Memory B cell (primary cell): ENCODE measurements at places on chromosomes 5 and 9.

- peaks cover 2% of the 10 kb centered on the region for H3K4me1 ChIP-seq
- no peak overlapping the region for H3K27ac ChIP-seq
- H3K27me3 ChIP-seq = peaks cover 8% of the 10 kb centered on the region
- DNase-seq = no peak
These were observed 50.7 kb downstream of the DBH start for GRCh38 chr9:133686642-133687575.

DNA sequence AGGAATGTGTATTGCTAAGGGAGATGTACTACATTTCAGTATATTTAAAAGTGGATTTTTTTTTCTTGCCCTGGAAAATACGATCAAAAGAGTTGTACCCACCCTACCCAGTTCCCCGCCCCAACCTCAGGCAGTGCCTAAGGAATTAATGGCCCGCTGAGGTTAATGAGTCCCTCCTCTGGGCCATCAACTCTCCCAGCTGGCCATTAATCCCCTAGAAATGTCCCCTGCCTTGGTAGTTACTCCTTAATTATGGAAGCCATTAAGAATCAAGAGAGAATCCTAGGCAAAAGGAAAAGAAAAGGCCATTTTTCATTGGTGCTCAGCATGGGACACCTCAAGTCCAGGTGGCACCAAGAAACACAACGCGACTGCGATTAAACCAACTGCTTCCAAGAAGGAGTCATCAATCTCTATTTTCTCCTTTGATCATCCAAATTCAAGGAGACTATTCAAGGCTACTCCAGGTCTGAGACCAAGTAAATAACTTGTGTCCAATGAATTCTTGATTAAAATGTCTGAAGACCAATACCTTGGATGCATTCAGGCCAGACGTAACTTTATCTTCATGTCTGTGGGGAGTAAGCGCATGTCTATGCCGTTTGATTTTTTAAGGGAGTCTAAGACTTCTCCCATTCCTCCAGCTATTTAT is 1962.2 kb upstream of the WWC1 start:
- no peaks in the 10 kb centered on the region for H3K36me3 ChIP-seq
- no peak for DNase-seq
- H3K27ac ChIP-seq = no peak overlapping the region
- H3K27me3 ChIP-seq = no peaks in the 10 kb centered on the region

- peaks cover 8% of the 10 kb centered on the region for H3K27me3 ChIP-seq
- peak overlapping the region; percentile 41 for H3K4me3 ChIP-seq
- DNase-seq = no peak
- H3K36me3 ChIP-seq = no peaks in the 10 kb centered on the region
These were observed 212.0 kb upstream of the KIF2A start for GRCh38 chr5:62093976-62094375.

GRCh38 chr5:90301248-90301647 is 108.3 kb downstream of the CETN3 start:
- no peak overlapping the region for H3K27ac ChIP-seq
- peaks cover 2% of the 10 kb centered on the region for H3K4me1 ChIP-seq
- H3K36me3 ChIP-seq = no peaks in the 10 kb centered on the region
- no peak overlapping the region for H3K4me3 ChIP-seq
- DNase-seq = no peak

GRCh38 chr5:58751222-58751837 is 168.5 kb downstream of the RAB3C start:
- no peaks in the 10 kb centered on the region for H3K27me3 ChIP-seq
- H3K4me3 ChIP-seq = no peak overlapping the region
- H3K4me1 ChIP-seq = peaks cover 2% of the 10 kb centered on the region
- no peak overlapping the region for H3K27ac ChIP-seq
- H3K36me3 ChIP-seq = no peaks in the 10 kb centered on the region

- H3K4me3 ChIP-seq = no peak overlapping the region
- no peaks in the 10 kb centered on the region for H3K27me3 ChIP-seq
- H3K36me3 ChIP-seq = no peaks in the 10 kb centered on the region
- no peak for DNase-seq
- no peak overlapping the region for H3K27ac ChIP-seq
These were observed 440.6 kb downstream of the CETN3 start for GRCh38 chr5:89968958-89969381.

DNA sequence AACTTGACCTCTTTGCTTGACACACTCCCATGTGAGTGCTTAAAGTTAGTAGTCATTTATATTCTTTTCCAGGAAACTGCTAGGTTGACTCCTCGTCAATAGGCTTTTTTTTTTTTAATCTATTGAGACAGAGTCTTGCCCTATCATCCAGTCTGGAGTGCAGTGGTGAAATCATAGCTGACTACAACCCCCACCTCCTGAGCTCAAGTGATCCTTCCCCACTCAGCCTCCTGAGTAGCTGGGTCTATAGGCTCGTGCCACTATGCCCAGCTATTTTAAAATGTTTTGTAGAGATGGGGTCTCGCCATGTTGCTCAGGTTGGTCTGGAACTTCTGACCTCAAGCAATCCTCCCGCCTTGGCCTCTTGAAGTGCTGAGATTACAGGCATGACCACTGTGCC is 34.9 kb downstream of the DMRT1 start:
- H3K27me3 ChIP-seq = peaks cover 7% of the 10 kb centered on the region
- H3K4me3 ChIP-seq = no peak overlapping the region
- no peaks in the 10 kb centered on the region for H3K36me3 ChIP-seq
- DNase-seq = no peak

DNA sequence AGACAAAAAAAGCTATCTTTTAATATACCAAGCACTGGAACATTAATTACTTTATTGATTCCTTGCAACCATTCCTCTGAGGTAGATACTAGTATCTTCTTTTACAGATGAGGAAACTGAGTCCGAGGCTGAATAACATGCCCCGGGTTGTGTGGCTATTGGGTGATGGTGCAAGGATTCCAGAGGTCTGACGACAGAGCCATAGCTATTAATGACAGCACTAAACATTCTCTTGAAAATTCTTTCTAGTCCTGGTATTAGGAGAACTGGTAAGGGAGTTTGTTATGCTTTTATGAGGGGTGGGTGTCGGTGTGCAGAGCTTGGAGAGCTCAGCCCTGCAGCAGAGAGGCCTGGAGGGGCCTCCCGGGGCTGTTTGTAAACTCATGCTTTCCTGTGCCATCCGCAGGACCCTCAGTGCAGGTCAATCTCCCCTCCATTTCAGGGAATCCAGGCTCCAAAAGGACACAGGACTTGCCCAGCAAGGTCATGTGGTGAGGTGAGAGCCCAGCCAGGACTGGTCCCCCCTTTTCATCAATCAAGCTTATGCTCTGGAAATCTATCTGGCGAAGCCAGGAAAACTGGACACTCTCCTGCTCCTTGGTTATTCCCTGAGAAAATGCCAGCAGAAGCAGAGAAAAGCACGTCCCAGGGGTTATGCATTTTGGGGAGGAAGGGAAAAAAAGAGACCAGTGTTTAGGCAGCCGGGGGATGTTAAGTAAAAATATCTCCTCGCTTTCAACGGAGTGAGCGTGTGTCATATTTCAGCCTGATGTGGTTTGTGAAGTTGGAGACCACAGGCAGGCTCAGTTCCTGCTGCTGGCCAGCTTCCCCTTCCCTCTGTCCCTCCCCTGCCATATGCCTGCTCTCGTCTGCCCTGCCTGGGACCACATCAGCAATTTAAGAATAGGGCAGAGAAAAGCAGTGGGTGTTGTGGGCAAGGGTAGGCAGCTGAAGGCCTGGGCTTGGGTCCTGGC is 3.7 kb downstream of the GSN start:
- no peak overlapping the region for H3K27ac ChIP-seq
- no peaks in the 10 kb centered on the region for H3K36me3 ChIP-seq
- H3K4me3 ChIP-seq = no peak overlapping the region
- no peaks in the 10 kb centered on the region for H3K27me3 ChIP-seq
- no peak for DNase-seq

- H3K4me3 ChIP-seq = no peak overlapping the region
- DNase-seq = no peak
- H3K4me1 ChIP-seq = peaks cover 13% of the 10 kb centered on the region
- H3K27ac ChIP-seq = no peak overlapping the region
- no peaks in the 10 kb centered on the region for H3K36me3 ChIP-seq
These were observed 6.7 kb upstream of the TMEM141 start for GRCh38 chr9:136784249-136784996.

- no peaks in the 10 kb centered on the region for H3K36me3 ChIP-seq
- no peaks in the 10 kb centered on the region for H3K27me3 ChIP-seq
- H3K27ac ChIP-seq = no peak overlapping the region
- no peak for DNase-seq
- H3K4me1 ChIP-seq = no peaks in the 10 kb centered on the region
These were observed 359.1 kb upstream of the ADAMTSL1 start for GRCh38 chr9:18114559-18115475.

DNA sequence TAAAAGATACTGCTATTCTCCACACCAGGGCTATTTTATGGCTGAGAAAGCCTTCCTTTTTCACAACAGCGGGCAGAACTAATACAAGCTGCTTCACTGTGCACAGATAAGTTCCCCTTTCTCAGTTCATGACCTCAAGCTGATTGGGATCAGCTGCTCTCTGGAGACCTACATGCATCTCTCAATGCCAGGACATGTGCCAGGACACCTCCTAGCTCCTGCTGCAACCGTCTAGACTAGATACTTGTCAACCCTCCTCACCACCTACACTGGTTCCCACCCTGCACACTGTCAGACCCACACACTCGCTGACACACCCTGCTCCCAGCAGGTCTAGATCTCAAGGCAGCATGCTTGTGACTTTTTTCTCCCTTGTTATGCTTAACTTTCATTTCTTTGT is 39.8 kb downstream of the STARD4 start:
- H3K4me1 ChIP-seq = peaks cover 4% of the 10 kb centered on the region
- no peaks in the 10 kb centered on the region for H3K27me3 ChIP-seq
- no peak for DNase-seq
- no peak overlapping the region for H3K4me3 ChIP-seq
- no peak overlapping the region for H3K27ac ChIP-seq
- no peaks in the 10 kb centered on the region for H3K36me3 ChIP-seq
